ENCODE measurements at places on chromosomes 4 and X. TPM values are rescaled to one million over a fixed set of nuclear protein-coding genes. Genes with fewer than 3 reads are reported as not detected.

DNA sequence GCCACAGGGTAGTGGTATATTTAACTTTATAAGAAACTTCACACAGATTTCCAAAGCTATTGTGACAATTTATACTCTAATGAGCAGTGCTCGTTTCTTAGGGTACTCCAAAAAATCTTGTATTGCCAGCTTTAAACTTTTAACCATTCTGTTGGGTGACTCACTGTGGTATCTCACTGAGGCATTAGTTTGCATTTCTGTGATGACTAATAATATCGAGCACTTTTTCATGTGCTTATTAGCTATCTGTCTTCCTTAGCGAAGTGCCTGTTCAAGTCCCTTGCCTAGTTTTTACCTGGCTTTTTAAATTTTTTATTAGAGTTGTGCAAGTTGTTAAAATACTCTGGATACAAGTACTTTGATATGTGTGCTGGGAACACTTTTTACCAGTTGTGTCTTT is 5.5 kb downstream of the PNMA3 start:
- no peaks in the 10 kb centered on the region for H3K27me3 ChIP-seq
- H3K4me1 ChIP-seq, result no peaks in the 10 kb centered on the region
- no peak overlapping the region for H3K4me3 ChIP-seq
- H3K36me3 ChIP-seq, result no peaks in the 10 kb centered on the region
- H3K27ac ChIP-seq, result no peak overlapping the region
- DNase-seq, result peak; percentile 11

GRCh38 chr4:15778289-15779241 is at the start of gene CD38:
TSS of gene CD38 (plus strand) at chr4:15778328. CDS start at chr4:15778415, 87 bp downstream.
- peak within 1 kb of the TSS; percentile 46 for H3K27ac ChIP-seq
- H3K4me1 ChIP-seq, result peaks cover 18% of the 10 kb centered on the region
- H3K27me3 ChIP-seq, result peaks cover 24% of the 10 kb centered on the region
- no peak for DNase-seq
- peak within 1 kb of the TSS; percentile 53 for H3K4me3 ChIP-seq

DNA sequence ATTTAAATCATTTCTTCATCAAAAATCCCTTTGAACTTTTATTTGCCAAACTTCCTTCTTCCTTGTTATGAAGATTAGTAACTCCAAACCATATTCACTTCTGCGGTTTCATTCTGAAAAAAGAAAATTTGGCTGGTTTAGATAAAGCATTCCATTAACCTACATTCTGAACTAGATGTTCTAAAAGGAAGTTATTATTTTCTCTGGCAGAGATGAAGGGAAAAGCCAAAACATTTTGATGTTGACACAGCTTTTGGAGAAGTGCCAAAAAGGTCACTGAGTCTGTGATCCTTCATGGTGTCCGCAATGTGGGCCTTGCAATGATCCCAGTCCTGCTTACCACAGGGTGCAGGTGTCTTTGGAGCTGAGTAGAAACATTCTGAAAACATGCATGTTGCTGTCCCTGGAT is 36.0 kb downstream of the CXCL8 start:
- H3K4me3 ChIP-seq, result no peak overlapping the region
- peak; percentile 96 for DNase-seq
- no peaks in the 10 kb centered on the region for H3K27me3 ChIP-seq
- H3K36me3 ChIP-seq, result no peaks in the 10 kb centered on the region
- H3K27ac ChIP-seq, result peak overlapping the region; percentile 63

The CLDN2 gene
- total RNA-seq, result not detected

DNA sequence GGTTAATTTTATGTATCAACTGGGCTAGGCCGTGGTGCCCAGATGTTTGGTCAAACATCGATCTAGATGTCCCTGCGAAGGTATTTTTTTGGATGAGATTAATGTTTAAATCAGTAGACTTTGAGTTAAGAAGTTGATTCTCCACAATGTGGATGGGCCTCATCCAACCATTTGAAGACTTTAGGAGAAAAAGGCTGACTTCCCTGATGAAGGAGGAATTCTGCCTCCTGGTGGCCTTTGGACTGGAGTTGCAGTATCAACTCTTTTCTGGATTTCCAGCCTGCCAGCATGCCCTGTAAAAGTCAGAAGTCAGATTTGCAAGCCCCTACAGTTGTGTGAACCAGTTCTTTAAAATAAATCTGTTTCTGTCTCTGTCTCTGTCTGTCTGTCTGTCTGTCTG is 91.4 kb downstream of the STK32B start:
- peaks cover 61% of the 10 kb centered on the region for H3K27me3 ChIP-seq
- no peak overlapping the region for H3K4me3 ChIP-seq
- H3K27ac ChIP-seq, result no peak overlapping the region
- H3K4me1 ChIP-seq, result no peaks in the 10 kb centered on the region

Data from MCF 10A (cell line).